AG08395 (cell line): ENCODE measurements at places on chromosomes 1 and 21.

- DNase-seq, result no peak
Observed at GRCh38 chr21:34688715-34689114, 19.9 kb downstream of the CLIC6 start.

DNA sequence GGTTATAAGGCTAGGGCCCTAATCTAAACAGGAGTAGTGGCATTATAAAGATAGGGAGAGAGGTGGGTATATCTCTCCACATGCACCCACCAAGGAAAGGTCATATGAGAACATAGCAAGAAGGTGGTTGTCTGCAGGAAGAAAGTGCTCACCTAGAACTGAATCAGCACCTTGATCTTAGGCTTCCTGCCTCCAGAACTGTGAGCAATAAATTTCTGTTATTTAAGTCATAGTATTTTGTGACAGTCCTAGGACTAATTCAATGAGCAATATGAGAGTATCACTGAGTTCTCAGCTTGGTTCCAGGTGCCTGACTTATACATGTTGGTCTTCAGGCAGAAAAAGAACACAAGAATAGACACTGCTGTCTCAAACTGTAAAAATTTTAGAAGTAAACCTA lies 51.8 kb downstream of the MRPL39 start:
- DNase-seq, result no peak

- DNase-seq, result peak; percentile 30
Observed at GRCh38 chr1:17875882-17876280, 120.7 kb downstream of the ACTL8 start.

DNA sequence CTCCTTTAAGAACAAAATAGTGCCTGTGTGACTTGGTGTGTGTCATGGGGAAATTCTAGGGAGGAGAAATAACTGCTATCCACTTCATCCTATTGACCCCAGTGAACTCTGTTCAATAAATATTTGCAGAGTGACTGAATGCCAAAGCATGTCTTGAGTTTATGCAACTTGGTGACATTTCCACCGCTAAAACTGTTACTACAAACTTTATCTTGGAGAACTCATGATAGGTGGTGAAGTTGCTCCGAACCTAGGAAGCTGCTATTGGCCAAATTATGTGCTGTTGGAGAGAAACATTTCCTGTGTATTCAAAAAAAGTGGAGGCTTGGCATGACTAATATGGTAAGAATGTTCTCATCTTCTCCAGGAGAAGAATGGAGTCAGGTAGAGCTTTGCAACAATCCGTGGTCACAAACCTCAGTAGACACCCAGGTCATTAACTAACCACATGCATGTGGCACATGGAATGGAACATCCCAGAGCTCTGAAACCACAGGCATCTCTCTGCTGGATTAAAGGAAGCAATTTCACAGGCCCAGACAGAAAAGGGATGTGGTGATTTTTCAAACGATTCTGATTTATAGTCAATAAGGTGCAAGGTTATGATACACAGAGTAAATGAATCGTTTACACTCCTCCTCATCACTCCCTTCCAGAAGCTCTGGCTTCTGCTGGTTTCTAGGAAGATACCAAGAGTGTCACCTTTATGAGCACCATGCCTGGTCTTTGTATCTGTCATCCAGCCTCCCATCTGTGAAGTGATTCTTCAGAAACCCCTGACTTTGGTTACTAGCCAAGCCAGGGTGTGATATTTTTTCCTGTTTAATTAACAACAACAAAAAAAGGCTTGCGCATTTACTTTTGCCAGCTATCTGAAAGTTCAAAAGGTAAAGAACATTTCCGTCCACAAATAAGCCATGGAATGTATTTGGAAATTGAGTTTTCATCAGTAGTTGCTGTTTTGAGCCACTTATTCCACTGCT lies 361.1 kb downstream of the TGFB2 start:
- peak; percentile 93 for DNase-seq

GRCh38 chr21:44301961-44302406 lies 2.1 kb downstream of the PFKL start:
- no peak for DNase-seq

- peak; percentile 59 for DNase-seq
Observed at GRCh38 chr1:101022294-101022693, 3.3 kb downstream of the DPH5 start.

GRCh38 chr1:21586222-21586621 lies 77.0 kb downstream of the ALPL start:
- no peak for DNase-seq

DNA sequence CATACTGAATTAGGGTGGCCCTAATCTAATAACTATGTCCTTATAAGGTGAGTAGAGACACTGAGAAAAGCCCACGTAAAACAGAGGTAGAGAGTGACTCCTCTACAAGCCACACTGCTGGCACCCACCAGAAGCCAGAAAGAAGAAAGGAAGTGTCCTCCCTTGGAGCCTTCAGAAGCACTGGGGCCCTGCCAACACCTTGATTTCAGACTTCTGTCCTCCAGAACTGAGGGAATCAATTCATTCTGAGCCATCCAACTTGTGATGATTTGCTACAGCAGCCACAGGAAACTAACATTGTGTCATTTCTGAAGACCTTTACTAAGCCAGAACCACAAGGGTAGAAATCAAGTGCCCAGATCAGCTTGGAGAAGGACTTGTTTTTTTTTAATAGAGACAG lies 15.0 kb downstream of the GNB1 start:
- DNase-seq, result no peak

- DNase-seq, result peak; percentile 72
Observed at GRCh38 chr1:161792740-161793139, 26.6 kb downstream of the ATF6 start.

DNA sequence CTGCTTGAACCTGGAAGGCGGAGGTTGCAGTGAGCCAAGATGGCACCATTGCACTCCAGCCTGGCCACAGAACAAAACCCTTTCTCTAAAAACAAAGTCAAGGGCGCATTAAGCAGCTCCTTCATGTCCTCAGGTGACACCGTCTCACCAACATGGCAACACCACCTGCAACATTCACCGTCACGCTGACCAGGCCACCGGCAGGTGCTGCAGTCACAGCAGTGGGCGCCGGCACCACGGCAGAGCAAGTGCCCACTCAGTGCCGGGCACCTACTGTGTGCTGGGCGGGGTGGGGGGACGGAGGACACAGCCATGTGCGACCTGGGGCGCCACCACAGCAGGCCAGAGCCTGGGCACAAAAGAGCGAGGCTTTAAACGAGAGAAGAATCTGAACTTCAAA lies 12.1 kb downstream of the ATAD3B start:
- DNase-seq, result no peak

GRCh38 chr1:233735847-233736246 lies 121.9 kb downstream of the KCNK1 start:
- no peak for DNase-seq

- no peak for DNase-seq
Observed at GRCh38 chr1:103576065-103576464, 4.7 kb downstream of the AMY2B start.

DNA sequence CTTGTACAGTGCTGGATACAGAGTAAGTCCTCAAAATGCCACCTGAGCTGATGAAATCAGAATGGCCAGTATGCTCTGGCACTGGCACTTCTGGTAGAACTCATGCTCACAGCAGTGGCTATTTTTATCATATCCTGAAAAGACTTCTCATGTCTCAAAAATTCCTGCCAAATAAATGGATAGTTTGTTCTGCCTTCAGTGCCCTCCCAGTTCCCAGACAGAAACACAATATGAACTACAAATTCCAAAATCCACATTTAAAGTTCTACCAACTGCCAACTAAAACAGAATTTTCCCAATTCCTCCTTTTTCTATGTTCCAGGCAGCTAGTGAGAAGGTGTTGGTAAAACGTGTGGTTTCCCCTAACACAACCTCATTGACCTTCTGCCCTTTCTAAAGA lies 51.4 kb upstream of the RGS1 start:
- DNase-seq, result peak; percentile 25

GRCh38 chr1:51518586-51519047 lies 449 bp downstream of the EPS15 start:
- DNase-seq, result peak; percentile 13

GRCh38 chr1:230825761-230826160 lies 42.6 kb downstream of the C1orf198 start:
- DNase-seq, result peak; percentile 28

- DNase-seq, result peak; percentile 62
Observed at GRCh38 chr1:179754041-179754624, 11.0 kb downstream of the FAM163A start.

- DNase-seq, result peak; percentile 17
Observed at GRCh38 chr1:25161981-25162380, 70.3 kb downstream of the SYF2 start.

GRCh38 chr1:45018599-45019230 lies 6.7 kb downstream of the UROD start:
- peak; percentile 62 for DNase-seq

DNA sequence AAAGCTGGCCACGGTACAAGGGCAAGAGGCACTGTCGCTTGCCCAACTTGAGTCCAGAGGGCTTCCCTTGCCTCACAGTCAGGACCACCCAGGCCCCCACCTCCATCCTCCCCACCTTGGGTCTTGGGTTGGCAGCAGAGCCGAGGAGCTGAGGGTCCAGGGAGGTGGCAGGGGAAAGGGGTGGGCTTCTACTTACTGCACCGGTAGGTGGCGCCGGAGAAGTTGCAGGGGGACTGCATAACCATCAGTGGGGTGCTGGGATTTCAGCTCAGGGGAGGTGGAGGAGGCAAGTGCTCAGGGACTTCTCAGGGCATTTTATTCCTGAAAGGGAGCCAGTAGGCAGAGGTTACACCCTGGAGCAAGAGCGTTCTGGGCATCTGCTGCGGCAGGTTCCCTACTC lies 44.0 kb downstream of the TRIM62 start:
- DNase-seq, result no peak

DNA sequence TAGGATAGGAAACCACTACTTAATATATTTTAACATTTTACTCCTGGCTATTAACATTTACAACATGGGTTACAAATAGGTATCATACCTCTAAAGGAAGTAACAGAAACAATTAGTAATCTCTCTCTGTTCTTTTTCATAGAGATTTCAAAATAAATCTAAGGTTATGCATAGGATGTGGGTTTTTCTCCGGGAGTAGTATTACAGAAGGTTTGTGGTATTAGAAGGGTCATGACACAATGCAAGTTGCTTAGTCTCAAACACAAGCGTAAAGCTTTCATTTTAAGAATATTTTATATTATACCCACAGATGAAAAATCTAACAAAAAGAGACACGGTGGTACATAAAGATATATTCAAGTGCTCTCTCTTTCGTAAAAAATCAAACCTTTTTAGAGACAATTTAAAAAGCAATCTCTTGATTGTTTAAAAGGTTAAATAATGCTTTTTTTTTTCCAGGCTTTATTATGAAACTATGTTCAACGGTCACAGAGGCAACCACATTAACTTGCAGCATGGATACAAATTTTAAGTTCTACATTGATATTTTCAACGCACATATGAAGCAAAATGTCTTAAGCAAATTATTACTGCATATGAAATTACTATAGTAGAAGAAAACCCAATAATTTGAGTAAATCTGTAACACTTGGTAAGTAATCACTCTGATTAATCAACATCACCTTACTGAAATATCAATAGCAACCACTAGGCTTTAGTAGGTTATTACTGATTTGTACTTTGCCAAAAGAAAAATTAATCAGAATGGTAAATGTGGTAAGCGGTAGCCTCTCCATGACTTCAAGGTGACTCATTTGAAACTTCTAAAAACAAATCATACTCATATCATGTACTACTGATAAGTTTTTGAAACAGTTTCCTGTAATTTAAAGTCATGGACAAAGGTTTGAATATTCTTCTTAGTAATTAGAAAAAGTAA lies 97.4 kb upstream of the GFI1 start:
- DNase-seq, result no peak

DNA sequence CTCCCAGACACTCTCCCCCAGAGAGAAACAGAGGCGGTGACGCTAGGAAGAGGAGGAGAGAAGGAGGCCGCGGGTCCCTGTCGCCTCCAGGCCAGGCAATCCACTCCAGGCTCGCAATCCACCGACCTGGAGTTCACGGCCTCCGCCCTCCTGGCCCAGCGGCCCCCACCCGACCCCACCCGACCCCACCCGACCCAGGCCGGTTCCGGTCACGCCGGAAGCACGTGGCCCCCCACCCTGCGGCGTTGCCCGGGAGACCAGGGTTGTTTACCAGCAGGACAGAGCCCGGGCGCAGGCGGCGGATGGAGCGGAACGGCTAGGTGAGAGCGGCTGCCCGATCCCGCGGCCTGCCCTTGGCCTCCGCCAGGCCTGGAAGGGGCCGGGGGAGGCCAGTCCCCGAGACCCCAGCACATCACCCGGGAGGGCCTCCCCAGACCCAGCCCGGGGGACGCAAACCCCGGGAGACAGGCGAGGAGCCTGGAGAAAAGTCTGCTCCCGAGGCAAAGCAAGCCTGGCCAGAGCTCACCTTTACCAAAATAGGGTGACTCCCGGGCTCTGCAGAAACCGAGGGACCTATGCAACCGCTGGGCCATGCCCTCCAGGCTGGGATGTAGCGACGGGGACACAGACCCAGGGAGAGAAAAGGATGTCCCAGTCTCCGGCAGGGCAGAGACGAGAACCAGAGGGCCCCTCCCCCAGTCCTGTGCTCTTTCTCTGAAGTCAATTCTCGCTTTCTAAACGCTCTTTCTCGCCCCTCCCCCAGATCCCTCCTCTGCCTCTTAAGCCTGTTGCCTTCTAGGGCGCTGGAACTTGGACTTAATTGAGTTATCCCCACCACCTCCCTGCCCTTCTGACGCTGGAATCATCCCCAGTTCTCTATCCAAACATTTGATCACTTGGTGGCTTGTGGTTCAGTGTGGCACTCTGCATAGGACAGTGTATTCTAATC lies at the start of the genes PLA2G2C and UBXN10:
PLA2G2C (minus strand) TSS at position 685 of the 949 bp plus-strand sequence. CDS start 9,155 bp downstream, outside the sequence.
UBXN10 (plus strand) TSS at position 263 of the 949 bp plus-strand sequence. CDS start 4,466 bp downstream, outside the sequence.
- no peak for DNase-seq

DNA sequence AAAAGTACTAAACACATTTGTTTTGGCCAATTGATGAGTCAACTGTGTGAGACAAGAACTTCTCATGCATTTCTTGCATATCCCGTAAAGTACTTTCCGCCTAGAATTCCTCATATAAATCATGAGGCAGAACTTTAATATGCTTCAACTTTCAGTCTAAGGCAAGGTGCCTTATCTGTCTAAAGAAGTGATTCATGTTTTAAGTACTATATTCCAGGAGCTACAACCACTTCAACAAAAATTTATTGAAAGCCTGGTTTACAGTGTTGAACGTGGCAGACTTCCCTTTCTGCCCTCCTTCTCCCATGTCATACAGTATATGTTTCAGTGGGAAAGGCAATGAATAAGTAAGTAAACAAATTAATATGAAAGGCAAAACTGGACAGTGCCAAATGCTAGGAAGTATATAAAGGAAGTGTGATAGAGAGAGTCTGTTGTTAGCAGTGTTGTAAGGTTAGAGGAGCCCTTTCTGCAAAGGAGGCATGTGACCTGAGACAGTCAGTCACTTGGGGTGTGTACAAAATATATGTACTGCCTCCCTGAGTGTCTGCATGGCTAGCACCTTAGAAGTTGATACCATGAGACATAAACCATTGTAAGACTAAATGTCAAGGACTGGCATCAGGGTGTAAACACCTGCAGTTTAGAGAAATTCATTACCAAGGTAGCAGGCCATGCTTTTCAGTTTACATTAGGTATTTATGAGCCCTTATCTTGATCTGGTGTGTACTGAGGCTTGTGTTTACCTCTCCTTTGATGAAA lies 362.2 kb downstream of the SRGAP2C start:
- no peak for DNase-seq
